Gastrocnemius medialis (tissue), 4 donors: ENCODE measurements at places on chromosomes 1 and 21. TPM values are rescaled to one million over a fixed set of nuclear protein-coding genes. Genes with fewer than 3 reads are reported as not detected.
A peak's percentile ranks its signal among the peaks of the same experiment; 100 is the strongest.

GRCh38 chr1:56339786-56340465, 239.4 kb downstream of the PLPP3 start:
- H3K4me1 ChIP-seq = peaks cover 26% of the 10 kb centered on the region
- peak overlapping the region; percentile 47 for H3K27ac ChIP-seq
- H3K27me3 ChIP-seq = no peaks in the 10 kb centered on the region
- no peak overlapping the region for H3K4me3 ChIP-seq
- no peaks in the 10 kb centered on the region for H3K36me3 ChIP-seq
- no peak for DNase-seq

TCP10L gene
- 0.36 TPM for total RNA-seq

DNA sequence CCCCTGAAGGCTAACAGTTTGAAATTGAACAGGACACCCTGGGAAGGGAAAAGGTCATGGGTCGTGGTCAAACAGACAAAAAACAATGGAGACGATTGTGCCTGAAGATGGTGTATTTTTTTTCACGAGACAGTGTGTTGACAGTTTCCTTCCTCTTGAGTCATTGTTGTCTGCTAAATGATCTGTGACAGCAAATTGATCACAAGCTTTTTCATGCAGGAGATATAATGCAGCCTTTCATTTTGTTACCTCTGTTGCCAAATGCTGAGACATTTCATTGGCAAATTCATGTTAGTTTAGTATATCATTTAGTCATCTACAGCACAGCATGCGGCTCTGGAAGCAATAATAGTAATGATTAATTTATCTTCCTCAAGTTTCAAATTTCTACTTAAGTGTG, 27.7 kb downstream of the UBE2U start:
- no peaks in the 10 kb centered on the region for H3K36me3 ChIP-seq
- no peak overlapping the region for H3K4me3 ChIP-seq

DNA sequence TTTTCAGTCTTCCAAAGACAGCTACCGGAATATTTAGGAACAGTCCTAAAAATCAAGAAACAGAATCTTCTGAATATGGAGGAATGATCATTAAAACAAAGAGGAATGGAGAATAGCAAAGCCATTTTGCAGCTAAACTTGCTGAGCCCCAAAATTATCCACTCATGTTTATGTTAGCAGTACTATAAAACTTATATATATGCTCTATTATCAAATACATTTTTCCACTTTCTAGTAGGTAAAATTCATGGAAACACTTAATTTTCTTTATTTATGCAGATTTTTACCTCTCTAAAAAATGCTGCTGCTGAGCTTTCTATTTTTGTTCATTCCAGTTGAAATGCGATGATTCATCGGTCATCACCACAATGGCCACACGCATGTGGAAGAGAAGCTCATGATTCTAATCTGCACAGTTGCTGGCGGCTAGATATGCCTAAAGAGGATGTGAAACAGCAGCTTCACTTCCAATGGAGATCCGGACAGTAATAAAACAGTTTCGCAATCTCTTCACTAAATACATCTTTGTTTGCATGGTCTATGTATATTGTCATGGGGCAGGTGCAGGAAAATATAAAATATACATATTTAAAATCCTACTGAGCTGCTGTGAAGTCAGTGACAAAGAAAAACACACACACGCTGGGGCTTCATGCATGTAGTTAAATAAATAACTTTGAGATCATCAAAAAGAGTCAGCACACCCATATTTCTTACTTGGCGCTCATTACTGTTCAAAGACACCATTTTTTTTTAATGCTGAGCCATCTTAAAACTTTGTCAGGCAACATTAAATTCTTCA, 292.2 kb downstream of the SMYD3 start:
- H3K36me3 ChIP-seq = no peaks in the 10 kb centered on the region
- H3K4me3 ChIP-seq = no peak overlapping the region
- no peak for DNase-seq
- H3K27ac ChIP-seq = no peak overlapping the region

NFASC gene
- 1.9 TPM for total RNA-seq

DNA sequence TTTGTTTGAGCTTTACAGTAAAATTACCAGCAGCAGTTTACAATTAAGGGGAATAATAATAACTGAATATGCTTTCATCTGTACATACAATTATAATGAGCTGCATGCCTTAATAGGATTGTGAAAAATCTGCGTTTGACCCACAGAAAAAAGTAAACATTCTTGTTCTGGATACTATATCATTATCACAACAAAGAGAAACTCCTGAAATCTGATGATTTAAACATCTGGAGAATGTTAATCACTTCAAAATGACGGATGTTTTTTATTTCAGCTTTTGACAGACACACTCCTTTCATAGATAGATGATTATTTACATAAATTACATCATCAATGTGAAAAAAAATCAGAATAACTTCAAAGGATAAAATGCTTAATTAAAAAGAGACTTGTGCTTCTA, 58.5 kb downstream of the TYW3 start:
- no peak for DNase-seq
- H3K27me3 ChIP-seq = no peaks in the 10 kb centered on the region
- H3K4me1 ChIP-seq = no peaks in the 10 kb centered on the region
- no peak overlapping the region for H3K27ac ChIP-seq
- no peak overlapping the region for H3K4me3 ChIP-seq

GRCh38 chr1:230589951-230590350, 52.3 kb upstream of the COG2 start:
- no peaks in the 10 kb centered on the region for H3K27me3 ChIP-seq
- no peaks in the 10 kb centered on the region for H3K4me1 ChIP-seq
- H3K4me3 ChIP-seq = no peak overlapping the region
- H3K36me3 ChIP-seq = no peaks in the 10 kb centered on the region
- H3K27ac ChIP-seq = no peak overlapping the region

DNA sequence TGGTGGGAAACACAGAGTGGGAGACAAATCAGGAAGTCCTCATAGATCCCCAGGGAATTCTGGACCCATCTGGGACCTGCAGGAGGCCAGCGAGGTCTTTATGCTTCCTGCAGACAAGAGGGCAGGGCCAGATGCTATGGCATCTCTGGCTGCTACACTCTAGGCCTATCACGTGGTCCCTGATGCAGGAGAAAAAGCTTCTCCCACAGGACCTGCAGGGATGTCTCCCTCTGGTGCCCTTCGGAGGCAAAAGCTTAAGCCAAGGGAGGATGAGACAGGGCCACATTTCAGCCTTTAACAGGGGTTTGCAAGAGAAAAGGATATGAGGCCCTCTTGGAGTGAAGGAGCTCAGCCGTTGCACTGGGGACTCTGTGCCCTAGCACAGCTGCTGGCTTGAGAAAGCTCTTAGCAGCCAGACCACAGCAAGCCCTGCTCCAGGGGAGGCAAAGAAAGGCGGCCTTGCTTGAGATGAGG, 243.0 kb downstream of the C1orf94 start:
- H3K4me1 ChIP-seq = no peaks in the 10 kb centered on the region
- H3K27me3 ChIP-seq = no peaks in the 10 kb centered on the region
- H3K4me3 ChIP-seq = no peak overlapping the region

- no peak for DNase-seq
- no peak overlapping the region for H3K27ac ChIP-seq
- H3K4me3 ChIP-seq = no peak overlapping the region
Observed at GRCh38 chr1:154996966-154997701, 3.7 kb downstream of the LENEP start.

GRCh38 chr1:67700692-67701410, 15.8 kb downstream of the GADD45A start:
- H3K27ac ChIP-seq = no peak overlapping the region
- DNase-seq = no peak
- H3K27me3 ChIP-seq = no peaks in the 10 kb centered on the region
- H3K4me1 ChIP-seq = no peaks in the 10 kb centered on the region

AIM2 gene
- total RNA-seq = not detected

GRCh38 chr1:174352883-174353608, 94.7 kb upstream of the GPR52 start:
- DNase-seq = no peak
- no peaks in the 10 kb centered on the region for H3K27me3 ChIP-seq
- H3K27ac ChIP-seq = no peak overlapping the region
- no peak overlapping the region for H3K4me3 ChIP-seq
- H3K4me1 ChIP-seq = no peaks in the 10 kb centered on the region
- H3K36me3 ChIP-seq = no peaks in the 10 kb centered on the region

GRCh38 chr1:17570228-17570627, 30.7 kb downstream of the ARHGEF10L start:
- H3K4me3 ChIP-seq = no peak overlapping the region
- H3K4me1 ChIP-seq = peaks cover 53% of the 10 kb centered on the region

AMPD1 gene
- total RNA-seq = 70.8 TPM

DNA sequence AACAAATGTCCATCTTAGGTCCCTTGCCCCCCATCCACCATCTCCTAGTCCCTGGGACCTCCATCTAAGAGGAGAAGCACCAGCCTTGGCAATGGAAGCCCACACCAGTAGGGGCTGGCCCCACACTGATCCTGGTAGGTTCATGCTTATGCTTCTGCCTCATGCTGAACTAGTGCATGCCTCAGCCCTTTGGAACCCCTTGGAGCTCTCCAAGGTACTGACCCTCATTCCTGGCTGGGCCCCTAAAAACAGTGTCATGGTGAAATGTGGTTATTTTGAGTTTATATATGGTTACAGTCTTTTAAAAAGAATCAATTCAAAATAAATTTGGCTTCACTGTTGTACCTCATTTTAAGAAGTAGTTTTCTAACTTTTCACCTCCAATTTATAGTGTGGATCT, 108.3 kb downstream of the HIVEP3 start:
- no peaks in the 10 kb centered on the region for H3K27me3 ChIP-seq
- no peak overlapping the region for H3K27ac ChIP-seq
- peaks cover 45% of the 10 kb centered on the region for H3K4me1 ChIP-seq
- no peaks in the 10 kb centered on the region for H3K36me3 ChIP-seq

DNA sequence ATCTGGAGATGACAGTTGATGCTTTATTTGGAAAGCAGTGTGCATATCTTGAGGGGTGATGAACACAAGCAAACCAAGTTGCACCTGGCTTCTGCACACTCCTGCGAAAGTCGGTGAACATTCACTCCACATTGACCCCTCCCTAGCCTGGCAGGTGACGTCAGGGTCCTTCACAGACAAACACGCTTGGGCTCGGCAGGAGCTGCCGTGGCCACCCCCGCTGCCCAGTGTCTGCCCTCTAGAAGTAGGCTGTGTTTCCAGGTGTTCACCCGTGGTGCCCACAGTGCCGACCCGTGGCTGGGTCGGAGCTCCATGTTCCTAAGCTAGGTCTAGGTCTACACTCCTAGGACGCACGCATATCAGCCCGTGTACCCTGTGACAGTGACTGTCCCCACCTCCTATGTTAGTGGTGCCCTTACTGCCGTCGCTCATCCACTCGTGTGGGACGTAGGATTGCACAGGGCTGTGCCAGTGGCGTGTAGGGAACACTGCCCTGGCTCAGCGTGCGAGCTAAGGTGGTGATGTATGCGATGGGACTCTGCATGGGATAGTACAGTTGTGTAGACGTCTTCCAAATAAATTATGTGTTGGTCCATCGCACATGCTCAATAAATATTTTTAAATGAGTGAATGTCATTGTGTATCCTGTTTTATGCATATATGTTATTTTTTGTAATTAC, 29.0 kb downstream of the PRMT2 start:
- DNase-seq = no peak
- H3K36me3 ChIP-seq = no peaks in the 10 kb centered on the region
- no peak overlapping the region for H3K4me3 ChIP-seq
- peaks cover 8% of the 10 kb centered on the region for H3K4me1 ChIP-seq
- H3K27me3 ChIP-seq = peaks cover 8% of the 10 kb centered on the region

SMIM1 gene
- total RNA-seq = 3.7 TPM

KCNE2 gene
- not detected for total RNA-seq
